ENCODE measurements at places on chromosomes 16 and 17.

GRCh38 chr17:75856062-75856756, 1.1 kb upstream of the WBP2 start:
- no peak for DNase-seq

DNA sequence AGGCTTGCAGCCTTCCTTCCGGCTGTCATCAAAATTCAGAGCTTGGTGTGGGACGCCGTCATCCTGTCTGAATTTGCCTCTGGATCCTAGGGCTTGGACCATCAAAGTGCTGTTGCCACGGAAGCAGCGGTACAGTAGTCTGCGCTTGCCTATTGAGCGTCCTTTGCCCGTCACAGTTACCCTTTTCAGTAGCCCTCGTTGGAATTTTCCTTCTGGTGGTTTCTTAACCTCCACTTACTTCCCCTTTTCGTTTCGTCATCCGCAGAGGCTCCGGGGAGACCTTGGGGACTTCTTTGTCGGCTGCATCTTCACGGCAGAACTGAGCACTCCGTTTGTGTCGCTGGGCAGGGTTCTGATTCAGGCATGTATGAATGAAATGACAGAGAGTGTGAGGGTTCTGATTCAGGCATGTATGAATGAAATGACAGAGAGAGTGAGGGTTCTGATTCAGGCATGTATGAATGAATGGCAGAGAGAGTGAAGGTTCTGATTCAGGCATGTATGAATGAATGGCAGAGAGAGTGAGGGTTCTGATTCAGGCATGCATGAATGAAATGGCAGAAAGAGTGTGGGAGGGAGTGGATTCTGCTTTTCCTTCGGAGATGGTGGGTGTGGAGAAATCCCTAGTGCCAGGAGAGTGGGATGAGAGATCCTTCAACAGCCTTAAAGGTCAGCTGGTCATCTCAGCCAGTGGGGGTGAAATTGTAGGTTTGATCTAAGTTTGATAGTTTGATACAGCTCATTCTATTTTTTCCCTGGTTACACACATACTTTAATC, 8.0 kb downstream of the TLCD3A start:
- DNase-seq, result peak; percentile 36

- DNase-seq, result no peak
These were observed 106.8 kb downstream of the LITAF start for GRCh38 chr16:11479916-11480315.

DNA sequence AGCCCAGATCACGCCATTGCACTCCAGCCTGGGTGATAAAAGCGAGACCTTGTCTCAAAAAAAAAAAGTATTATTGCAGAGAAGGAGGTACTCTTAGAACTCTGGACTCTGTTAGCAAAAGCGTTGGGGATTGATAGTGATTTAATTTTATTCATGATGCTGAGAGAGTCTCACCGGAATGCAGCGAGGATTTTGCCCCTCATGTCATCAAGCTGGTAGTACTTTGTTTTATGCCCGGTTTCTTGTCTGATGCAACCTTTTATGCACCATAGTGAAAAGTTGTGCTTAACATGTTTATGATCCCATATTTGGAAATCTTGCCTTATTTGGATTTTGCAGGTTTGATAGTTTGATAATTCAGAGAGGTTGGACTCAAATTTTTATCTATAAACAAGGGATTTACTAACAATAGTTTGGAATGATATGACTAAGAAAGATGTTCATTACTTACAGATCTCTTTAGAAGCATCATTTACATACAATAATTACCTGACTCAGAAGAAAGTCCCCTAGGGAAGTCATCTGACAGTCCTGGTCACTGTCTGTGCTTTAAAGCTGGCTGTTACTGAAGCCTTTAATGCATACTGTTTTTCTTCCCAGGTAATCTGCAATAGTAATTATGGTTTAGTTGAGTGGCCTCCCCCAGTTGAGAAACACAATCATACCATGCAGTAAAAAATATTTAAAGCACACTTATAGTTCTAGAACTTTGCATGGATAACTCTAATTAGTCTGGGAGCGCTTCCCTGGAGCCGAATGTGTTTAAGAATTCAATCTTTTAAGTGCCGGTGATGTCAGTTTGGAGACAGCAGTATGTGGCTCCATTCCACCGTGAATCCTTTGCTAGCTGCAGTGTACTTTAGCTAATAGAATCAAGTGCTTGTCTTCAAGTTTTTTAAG, 120.9 kb downstream of the PRKCA start:
- no peak for DNase-seq

GRCh38 chr17:33052856-33053255, 61.2 kb downstream of the SPACA3 start:
- no peak for DNase-seq

- DNase-seq, result no peak
These were observed 6.1 kb downstream of the ZG16 start for GRCh38 chr16:29784157-29784556.

DNA sequence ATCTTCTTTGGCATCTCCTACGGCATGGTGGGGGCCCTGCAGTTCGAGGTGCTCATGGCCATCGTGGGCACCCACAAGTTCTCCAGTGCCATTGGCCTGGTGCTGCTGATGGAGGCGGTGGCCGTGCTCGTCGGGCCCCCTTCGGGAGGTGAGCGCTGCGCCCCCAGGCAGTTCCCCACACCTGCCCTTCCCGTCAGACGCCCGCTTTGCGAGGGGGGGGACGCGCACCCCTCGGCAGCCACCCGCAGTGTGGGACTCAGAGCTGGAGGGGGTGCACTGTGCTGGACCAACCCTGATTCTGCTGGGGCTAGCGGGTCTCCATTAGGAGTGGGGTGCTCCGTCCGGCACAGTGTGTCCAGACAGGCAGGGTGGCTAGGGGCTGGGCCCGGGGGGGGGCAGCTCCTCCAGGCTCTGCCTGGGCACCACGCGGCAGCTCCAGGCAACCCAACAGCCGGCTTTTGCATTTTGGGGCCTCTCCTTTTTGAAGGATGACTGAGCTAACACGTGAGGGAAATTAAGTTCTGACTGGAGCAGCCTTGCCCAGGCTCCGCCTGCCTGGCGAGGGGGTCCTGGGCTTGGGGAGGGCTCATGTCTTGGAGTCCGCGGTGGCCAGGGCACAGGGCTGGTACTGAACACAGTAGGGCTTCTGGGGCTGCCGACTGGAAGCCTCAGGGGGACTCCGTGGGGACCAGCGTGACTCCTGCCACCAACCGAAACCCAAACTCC, 9.1 kb downstream of the SLC16A3 start:
- no peak for DNase-seq

GRCh38 chr17:7173687-7174602, 5.2 kb downstream of the ASGR1 start:
- no peak for DNase-seq

DNA sequence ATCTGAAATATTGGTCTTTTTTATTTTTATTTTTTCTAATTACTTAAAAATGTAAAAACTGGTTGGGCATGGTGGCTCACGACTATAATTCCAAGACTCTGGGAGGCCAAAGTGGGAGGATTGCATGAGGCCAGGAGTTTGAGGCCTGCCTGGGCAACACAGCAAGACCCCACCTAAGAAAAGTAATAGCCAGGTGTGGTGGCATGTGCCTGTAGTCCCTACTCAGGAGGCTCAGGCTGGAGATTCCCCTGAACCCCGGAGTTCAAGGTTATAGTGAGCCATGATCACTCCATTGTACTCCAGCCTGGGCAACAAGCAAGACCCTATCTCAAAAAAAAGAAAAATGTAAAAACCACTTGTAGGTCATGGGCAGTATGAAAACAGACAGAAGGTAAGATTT, 36.8 kb upstream of the CDH3 start:
- no peak for DNase-seq

DNA sequence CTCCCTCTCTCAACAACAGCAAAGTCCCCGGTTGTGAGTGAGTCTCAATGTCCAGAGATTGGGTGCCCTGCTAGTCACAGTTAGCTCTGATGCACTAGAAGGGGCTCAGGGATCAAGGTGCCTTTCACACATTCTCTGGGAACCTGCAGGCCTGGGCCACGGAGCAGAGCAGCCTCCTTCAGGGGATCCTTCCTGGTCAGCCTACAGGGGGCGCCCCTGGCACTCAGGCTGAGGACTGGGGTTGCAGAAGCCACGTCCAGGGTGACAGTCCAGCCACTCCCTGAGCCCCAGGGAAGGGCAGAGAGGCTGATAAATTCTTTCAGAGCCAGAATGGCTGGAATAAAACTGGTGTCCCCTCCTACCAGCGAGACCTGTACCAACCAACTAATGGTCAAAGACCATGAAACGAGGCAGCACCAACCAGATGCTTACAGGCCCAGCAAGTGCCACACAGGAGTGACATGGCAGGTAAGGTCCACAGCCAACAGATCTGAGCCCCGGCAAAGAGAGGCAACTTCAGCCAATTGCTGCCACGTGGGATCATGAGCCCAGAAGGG, 43.5 kb downstream of the ST3GAL2 start:
- DNase-seq, result peak; percentile 34

DNA sequence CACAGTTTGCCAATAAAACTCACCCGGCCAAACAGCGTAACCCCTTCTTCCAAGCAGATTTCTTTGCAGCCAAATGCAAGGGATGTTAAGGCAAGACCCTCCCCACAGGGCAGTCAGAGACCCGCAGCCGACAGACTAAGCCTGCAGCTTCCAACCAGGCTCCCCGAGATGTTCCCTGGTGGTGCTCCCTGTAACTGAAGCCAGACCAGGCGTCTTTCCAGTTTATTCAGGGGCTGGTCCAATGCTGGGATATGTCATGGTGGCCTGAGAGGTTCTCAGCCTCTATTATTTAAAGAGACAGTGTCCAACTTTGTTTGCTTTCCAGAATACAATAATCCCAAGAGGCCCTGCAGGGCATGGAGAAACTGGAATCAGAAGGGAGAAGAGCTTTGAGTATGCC, at the start of gene PMP22:
Gene PMP22, minus strand, starts transcription at position 196 of the 400 bp plus-strand sequence. CDS start 4,599 bp downstream, outside the sequence.
- no peak for DNase-seq

GRCh38 chr17:48433896-48434295, 3.9 kb upstream of the SKAP1 start:
- no peak for DNase-seq

- DNase-seq, result no peak
These were observed 30.9 kb downstream of the TMEM204 start for GRCh38 chr16:1564325-1564724.

DNA sequence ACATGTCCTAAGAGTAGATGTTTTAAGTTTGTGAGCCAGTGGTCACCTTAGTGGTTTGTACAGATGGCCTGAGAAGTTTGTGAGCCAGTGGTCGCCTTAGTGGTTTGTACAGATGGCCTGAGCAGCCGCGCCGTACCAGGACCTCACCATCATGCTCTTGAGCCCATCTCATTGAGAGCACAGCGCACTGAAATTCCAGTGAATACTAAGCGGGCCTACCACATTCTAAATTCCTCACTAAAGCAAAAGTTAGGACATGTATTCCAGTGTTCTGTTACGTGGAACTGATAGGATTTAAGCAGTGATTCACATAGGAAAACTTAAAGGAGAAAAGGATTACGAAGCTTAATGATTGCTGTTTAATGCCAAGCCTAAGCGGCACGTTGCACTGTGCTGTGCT, 3.9 kb downstream of the USP10 start:
- no peak for DNase-seq

- DNase-seq, result no peak
These were observed 2.1 kb downstream of the MC1R start for GRCh38 chr16:89920723-89921122.

GRCh38 chr16:30903596-30903995, 7.2 kb downstream of the CTF1 start:
- no peak for DNase-seq

GRCh38 chr17:19298569-19299213, 61.5 kb downstream of the EPN2 start:
- no peak for DNase-seq

DNA sequence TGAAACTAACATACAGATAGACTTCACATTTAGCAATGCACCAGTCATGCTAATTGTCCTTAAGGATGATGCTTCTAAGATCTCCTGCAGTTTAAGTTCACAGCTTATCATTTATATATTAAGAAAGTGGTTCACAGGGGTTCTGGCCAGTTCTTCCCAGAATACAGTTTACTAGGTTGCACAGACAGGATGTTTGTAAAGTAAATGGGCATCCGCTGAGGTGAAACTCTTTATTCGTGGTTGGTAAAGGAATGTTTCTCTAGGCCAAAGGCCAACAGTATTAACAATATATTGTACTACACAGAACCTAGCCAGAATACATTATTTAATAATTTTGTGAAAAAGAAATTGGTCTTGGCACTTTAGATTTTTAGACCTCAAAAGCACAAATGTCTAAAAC, 1427.3 kb downstream of the CDH8 start:
- DNase-seq, result no peak

GRCh38 chr17:75228847-75229246, 23.4 kb downstream of the NUP85 start:
- no peak for DNase-seq

GRCh38 chr16:49183911-49184310, 97.7 kb downstream of the CBLN1 start:
- DNase-seq, result no peak

GRCh38 chr16:86580063-86580790, 1.9 kb downstream of the FOXL1 start:
- DNase-seq, result no peak

DNA sequence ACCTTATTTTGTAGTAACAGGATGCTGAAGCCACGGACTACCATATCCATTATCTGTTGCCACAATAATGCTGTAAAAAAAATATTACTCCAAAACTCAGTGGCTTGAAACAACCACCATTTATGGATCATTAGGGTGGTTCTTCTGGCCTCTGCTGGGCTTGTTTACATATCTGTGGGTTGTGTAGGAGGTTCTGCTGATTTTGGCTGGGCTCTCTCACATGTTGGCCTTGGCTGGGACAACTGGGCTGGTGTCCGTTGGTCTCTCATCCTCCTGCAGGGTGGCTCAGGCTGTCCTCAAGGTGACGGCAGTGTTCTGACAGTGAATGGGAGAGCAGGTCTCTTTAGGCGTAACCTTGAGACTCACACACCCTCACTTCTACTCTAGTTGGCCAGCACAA, 76.0 kb downstream of the GPR139 start:
- DNase-seq, result no peak

GRCh38 chr17:3927628-3928340, 11.5 kb upstream of the P2RX1 start:
- no peak for DNase-seq

DNA sequence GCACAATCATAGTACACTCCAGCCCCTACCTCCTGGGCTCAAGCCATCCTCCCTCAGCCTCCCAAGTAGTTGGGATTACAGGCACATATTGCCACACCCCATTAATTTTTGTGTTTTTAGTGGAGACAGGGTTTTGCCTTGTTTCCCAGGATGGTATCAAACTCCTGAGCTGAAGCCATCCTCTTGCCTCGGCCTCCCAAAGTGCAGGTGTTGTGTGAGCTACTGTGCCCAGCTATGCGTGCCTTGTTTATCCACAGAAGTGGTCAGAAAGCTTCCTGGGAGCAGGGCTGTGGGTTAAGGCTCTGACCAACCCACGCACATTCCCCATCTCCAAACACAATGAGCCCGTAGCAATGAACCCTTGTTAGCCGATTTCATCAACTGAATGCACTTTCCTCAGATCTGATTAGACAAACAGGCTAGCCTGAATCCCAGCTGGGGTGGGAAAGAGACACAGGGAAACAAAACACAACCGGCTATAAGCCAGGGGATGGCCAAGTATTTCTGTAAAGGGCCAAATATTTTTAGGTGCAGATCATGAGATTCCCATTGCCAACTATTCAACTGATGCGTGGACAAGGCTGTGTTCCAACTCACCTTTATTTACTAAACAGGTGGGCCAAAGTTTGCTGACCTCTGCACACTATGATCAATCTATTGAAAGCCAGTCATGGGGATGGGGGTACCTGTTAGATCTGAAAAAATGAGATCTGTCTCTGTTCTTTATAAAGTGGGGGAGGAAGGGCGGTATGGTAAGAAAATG, 193.6 kb downstream of the CPPED1 start:
- no peak for DNase-seq

GRCh38 chr16:1466968-1467521, 7.8 kb downstream of the CLCN7 start:
- DNase-seq, result no peak
